A549 treated with DMSO at 1 μM for 4 hours (cell line): ENCODE measurements at places on chromosomes 7 and 10. TPM values are rescaled to one million over a fixed set of nuclear protein-coding genes. Genes with fewer than 3 reads are reported as not detected.

The MMP21 gene
- 0.03 TPM in 1 of 5 replicates, not detected in the others for total RNA-seq

The ACSM6 gene
- total RNA-seq = not detected in 5 replicates

The CTAGE15 gene
- not detected in 5 replicates for total RNA-seq

The TRIM56 gene
- total RNA-seq = 7.7 to 12.6 TPM (median 12.3 TPM) in 5 replicates

The CLRN3 gene
- not detected in 5 replicates for total RNA-seq

The FBXL13 gene
- total RNA-seq = 0.26 to 0.59 TPM (median 0.39 TPM) in 5 replicates
